AG09309 (cell line): ENCODE measurements at places on chromosomes 11 and 22.

DNA sequence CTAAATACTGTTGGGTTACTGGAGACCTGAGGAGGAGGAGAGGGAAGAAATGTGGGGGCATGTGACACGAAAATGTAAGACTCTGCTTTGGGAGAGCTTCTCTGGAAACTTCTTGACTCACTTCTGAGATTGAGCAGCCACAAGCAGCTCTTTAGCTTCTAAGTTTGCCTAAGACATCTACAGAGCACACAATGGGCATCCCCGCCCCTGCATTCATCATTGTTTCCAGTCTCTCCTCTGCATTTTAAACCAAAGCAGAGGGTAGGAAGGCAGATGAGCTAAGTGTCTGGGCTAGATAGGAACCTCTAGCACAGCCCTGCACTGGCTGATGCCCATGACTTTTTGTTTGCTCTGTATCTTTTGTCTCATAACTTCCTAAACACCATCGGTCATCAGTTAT, 2.1 kb upstream of the OR52D1 start:
- DNase-seq: no peak

- DNase-seq: peak; percentile 32
These were observed 539.3 kb upstream of the B3GAT1 start for GRCh38 chr11:134951305-134951700.

DNA sequence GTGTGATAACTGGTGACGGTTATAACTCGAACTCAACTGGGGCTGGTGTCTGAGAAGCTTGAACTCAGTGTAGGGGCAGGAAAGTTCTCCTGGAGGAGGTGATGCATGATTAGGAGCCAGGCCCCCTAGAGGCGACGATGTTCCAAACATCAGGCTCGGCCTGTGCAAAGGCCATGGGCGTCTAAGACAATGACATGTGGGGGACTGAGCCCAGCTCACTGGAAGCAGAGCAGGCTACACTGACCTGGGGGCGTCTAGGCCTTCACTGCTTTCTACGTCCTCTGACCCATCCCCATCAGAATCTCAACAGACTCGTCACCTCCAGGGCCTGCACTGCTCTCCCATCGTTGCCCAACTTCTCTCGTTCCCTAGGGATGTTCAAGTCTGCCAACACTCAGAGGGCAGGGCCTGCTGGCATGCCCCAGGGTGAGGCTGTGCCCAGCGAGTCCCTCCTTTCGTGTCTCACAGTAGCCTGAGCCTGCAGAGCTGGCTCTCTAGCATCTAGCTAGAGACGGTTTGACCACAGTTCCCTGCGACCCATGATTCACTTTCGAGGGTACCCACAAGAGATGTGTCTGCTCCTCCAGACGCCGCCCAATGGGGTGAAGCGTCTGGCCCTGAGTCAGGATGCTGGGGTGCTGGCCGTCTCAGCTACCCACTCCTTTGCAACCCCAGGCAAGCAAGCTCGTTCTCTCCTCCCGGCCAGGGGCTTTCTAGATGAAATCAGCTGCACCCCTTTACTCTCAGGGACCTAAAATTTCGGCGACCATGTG, 1.1 kb upstream of the ATG16L2 start:
- no peak for DNase-seq

- DNase-seq: no peak
These were observed 123.3 kb upstream of the CRYBB3 start for GRCh38 chr22:25076336-25076735.

- no peak for DNase-seq
These were observed 12.8 kb downstream of the PACSIN2 start for GRCh38 chr22:43002202-43002586.

- no peak for DNase-seq
These were observed 4.6 kb upstream of the SMCO4 start for GRCh38 chr11:93547773-93548172.

- DNase-seq: no peak
These were observed 25.9 kb upstream of the FBLN1 start for GRCh38 chr22:45476814-45477213.

GRCh38 chr11:77059806-77060205, 7.0 kb upstream of the CAPN5 start:
- no peak for DNase-seq

GRCh38 chr22:37053310-37054055, 1.9 kb downstream of the KCTD17 start:
- no peak for DNase-seq

GRCh38 chr22:22449819-22450218, 58.7 kb downstream of the ZNF280B start:
- DNase-seq: no peak

GRCh38 chr11:104565583-104565961, 332.7 kb downstream of the CASP12 start:
- DNase-seq: no peak

DNA sequence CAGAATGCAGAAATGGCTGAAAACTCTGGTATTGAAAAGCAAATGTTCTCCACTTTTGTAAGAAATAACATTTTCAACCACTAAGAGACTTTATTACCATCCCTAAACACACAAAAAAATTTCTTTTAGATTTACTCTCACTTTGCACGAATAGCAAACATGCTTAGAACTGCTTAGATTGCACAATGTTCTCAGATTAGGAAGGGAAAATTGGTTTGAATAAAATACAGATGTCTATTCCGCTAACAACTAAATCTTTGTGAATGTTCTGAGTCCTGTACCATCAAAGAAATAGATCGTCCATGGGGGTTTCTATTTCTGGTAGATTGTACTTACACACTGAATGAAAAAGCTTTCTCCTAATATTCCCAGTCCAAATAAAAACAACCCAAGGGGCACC, 40.1 kb downstream of the BDNF start:
- no peak for DNase-seq

DNA sequence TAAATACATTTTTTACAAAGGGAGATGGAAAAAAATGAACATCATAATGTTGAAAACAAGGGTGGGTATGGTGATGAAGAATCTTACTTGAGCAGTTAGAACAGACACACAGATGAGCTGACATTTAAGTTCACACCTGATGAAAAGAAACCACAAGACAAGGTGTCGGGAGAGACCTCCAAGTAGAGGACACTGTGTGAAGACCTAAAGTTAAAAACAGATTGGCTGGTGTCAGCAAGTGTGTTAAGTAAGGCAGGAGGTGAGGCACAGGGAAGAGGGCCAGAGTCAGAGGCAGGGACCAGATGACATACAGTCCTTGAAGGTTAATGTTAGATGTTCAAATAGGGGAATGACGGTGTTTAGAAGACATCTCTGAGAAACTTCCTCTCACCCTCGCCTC, 236.8 kb downstream of the FAT3 start:
- DNase-seq: no peak

- DNase-seq: no peak
These were observed 440.5 kb downstream of the MIAT start for GRCh38 chr22:27097933-27098332.

- no peak for DNase-seq
These were observed 14.5 kb upstream of the RPS19BP1 start for GRCh38 chr22:39546889-39547586.

DNA sequence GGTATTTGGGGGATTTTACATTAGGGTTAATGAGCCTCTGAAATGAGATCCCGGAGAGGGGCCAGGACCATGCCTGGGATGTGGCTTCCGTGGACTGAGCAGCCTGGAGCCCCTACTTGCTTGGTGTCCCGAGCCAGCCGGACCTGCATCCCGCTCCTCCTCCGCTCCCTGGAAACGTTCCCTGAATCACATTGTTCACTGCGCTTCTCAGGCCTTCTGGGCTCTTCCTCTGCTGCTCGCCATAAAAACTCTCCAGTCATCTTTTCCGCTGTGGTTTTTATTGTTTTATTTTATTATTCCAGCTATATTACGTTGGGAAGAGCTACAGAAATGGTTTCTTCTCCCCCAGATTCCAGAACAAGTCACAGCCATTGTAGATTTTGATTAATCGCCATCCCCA, 13.3 kb upstream of the KCNQ1OT1 start:
- DNase-seq: no peak

GRCh38 chr22:33450756-33451155, 392.6 kb upstream of the SYN3 start:
- DNase-seq: no peak

- DNase-seq: peak; percentile 41
These were observed 66.8 kb downstream of the LARGE1 start for GRCh38 chr22:33853200-33854097.

GRCh38 chr11:92347454-92347853, 122.8 kb downstream of the FAT3 start:
- no peak for DNase-seq

DNA sequence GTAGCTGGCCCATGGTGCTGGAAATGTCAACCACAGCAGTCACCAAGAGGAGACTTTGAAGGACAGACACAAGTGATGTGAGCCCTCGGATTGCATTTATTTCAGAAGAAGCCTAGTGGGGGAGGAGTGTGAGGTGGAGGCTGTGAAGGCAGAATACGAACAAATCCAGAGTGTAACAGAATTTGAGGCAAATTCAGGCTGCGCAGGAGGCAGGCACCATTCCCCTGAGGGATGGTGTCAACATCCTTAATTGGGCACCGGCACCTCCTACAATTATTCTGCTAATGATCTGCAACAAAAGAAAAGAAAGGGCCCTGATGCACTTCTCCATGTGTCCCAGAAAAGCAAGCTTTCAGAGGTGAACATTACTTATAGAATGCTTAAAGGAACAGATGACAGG, 32.2 kb downstream of the CWC15 start:
- no peak for DNase-seq

- DNase-seq: no peak
These were observed at the start of gene INPPL1 for GRCh38 chr11:72224564-72225410. Gene INPPL1, plus strand, starts transcription at chr11:72224767. Its CDS starts 218 bp downstream, at chr11:72224985.

DNA sequence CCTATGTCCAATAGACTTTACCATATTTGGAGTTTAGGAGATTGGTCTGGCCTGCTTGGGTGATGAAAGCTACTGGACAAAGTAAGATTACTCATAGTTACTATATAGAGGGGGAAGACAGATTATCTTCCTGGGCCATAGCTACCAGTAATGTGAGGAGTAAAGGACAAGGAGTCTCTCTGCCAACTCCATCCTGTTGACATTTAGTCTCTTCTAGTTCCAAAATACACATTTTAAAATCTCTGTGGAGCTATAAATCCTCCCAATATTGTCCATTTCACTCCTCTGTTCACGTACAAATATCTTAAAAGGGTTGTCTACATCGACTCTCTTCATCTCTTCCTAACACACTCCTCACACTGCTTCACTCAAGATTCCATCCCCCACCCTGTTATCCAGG, 1.1 kb upstream of the OR51D1 start:
- no peak for DNase-seq

DNA sequence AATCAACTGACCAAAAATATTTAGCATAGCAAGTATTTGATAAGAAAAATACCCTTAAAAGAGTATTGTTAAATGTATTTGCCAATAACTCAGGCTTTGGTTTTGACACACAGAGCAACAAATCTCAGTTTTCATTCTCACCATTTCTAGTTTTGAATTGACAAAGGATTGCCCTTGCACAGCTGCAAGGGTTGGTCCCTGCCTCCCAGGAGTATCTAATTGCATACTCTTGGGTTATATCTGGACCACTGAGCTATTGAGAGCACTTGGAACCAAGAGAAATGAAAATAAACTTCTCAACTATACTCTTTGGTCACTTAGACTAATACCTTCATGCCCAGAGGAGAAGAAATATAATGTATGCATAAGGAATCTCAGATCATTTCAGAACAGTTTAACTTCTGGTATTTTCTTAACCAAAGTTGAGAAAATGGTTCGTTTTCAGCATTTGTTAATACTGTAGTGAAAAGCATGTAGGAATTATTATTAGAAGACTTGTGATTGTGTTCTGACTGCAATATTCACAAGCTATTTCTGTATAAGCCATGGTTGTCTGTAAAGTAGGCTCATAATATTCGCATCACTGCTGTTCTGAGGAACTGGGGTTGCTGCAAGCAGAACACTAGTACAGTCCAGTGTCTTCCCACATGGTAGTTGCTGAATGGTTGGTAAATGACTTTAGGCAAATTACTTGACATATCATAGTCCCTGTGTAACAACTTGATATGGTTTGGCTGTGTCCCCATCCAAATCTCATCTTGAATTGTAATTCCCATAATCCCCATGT, 7.9 kb downstream of the C2CD3 start:
- no peak for DNase-seq

GRCh38 chr11:83087035-83087434, 15.3 kb upstream of the RAB30 start:
- DNase-seq: no peak

DNA sequence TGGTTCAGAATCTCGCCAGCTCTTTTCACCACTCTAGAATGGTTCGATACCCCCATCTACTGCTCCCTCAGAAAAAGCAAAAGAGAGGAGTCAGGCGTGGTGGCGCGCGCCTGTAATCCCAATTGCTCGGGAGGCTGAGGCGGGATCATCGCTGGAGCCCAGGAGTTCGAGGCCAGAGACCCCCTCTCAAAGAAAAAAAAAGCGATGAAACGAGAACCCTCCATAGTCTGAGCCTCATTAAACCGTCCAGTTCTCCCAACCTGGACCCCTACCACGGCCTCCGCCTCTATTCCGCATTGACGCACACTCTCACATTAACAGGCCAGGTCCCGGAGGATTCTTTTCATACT, 439 bp downstream of the SPA17 start:
- no peak for DNase-seq

GRCh38 chr11:71112990-71113389, 139.4 kb downstream of the SHANK2 start:
- no peak for DNase-seq

DNA sequence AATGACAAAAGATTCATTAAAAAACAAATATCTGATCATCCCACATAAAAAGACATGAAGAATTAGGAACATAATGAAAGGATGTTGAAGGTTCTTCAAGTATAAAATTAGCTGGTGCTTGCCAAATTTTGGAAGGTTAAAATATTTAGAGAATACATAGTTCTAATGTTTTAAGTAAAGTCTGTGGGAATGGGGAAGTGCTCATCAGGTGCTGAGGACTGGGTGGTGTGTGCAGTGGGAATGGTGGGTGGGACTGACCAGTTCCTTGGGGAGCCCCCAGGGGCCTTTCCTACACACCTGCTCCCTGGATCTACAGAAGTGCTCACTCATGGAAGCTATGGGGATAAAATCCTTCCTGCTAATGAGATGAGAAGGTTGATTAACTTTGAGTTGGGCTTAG, 11.8 kb downstream of the LDLRAD3 start:
- no peak for DNase-seq

DNA sequence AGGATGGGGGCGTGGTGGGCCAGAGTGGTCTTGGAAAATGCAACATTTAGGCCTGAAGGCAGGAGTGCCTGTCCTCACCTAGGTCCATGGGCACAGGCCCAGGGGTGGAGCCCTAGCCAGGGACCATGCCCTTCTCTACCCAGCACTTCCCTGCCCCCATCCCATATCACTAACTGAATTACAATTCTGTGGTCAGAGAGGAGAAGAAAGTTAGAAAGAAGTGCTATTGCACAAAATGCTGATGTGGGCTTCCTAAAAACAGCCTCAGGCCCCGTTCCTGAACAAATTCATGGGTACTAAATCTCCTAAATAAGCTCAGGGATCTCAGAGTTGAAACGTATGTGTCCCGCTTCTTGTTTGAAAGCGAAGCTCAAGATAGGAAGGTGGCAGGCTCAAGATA, 3.5 kb upstream of the ASRGL1 start:
- no peak for DNase-seq
